ENCODE measurements at places on chromosomes 1 and 21.

- peak; percentile 33 for DNase-seq
These were observed 319.8 kb downstream of the HMCN1 start for GRCh38 chr1:186054003-186054402.

GRCh38 chr1:115980998-115981993 lies 5.0 kb downstream of the SLC22A15 start:
- DNase-seq = peak; percentile 56

DNA sequence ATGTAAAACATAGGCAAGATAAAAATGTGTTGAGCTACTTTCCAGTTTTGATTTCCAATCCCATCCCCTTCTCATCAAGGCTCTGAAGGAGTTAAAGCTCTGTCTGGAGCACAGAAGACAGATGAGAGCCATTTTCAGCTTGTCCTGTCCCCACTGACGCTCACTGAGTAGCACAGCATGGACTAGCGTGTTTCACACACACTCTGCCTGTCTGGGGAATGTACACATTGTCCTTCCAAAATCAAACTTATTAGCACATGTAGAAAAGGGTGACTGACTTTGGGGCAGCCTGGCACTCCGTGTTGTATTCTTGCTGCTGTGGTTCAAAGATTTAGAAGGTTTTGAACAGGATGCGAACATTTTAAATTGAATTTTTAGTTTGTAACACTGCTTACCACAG lies 139.2 kb downstream of the NEK7 start:
- DNase-seq = no peak

- DNase-seq = no peak
These were observed 33.0 kb downstream of the PTPN14 start for GRCh38 chr1:214518361-214518760.

- DNase-seq = peak; percentile 83
These were observed 2.2 kb downstream of the FBXO28 start for GRCh38 chr1:224116131-224116530.

GRCh38 chr1:178533121-178533946 lies 20.4 kb downstream of the TEX35 start:
- DNase-seq = no peak

DNA sequence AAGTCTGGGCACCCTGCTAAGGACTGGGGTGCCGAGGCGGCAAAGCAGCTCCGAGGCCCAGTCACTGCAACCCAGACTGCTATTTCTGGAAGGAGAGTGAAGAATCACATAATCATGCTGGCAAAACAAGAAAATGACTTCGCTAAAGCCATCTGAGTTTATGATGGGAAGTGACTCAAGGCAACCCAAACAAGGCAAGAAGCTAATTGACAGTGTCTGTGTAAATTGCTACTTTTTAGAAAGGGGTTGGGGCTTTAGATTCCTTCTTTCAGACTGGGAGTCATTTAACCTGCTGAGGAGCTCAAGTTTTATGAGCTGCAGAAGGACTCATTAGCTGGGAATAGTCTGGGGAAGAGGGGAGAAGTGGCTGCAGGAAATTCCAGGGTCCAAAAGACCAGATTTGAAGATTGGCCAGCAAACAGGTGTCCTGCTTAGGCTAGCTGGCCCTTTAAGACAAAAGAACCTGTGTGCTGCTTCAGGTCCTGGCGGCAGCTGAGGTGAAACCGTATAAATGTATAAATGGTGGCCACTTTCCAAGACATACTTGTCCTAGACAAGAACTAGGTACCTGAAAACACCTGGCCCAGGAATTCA lies 28.1 kb downstream of the TSHB start:
- no peak for DNase-seq

DNA sequence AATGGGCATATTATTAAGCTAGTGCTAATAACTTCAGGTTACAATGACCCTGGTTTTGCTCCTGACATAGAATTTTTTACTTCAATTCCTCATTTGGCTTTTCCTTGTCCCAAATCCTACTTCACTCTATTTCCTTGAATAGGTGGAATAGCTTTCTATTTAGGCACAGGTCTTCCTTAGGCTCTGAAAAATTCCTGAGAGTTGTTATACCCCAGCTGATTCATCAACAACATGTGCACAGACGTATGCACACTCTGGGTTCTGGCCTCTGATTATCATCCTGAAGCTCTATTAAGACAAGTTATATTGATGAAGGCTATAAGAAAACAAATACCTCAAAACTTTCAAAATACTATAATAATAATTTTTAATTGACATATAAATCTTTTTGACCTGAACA lies 172.4 kb downstream of the NTMT2 start:
- DNase-seq = no peak

- DNase-seq = no peak
These were observed 17.6 kb downstream of the HTR6 start for GRCh38 chr1:19682257-19682656.

DNA sequence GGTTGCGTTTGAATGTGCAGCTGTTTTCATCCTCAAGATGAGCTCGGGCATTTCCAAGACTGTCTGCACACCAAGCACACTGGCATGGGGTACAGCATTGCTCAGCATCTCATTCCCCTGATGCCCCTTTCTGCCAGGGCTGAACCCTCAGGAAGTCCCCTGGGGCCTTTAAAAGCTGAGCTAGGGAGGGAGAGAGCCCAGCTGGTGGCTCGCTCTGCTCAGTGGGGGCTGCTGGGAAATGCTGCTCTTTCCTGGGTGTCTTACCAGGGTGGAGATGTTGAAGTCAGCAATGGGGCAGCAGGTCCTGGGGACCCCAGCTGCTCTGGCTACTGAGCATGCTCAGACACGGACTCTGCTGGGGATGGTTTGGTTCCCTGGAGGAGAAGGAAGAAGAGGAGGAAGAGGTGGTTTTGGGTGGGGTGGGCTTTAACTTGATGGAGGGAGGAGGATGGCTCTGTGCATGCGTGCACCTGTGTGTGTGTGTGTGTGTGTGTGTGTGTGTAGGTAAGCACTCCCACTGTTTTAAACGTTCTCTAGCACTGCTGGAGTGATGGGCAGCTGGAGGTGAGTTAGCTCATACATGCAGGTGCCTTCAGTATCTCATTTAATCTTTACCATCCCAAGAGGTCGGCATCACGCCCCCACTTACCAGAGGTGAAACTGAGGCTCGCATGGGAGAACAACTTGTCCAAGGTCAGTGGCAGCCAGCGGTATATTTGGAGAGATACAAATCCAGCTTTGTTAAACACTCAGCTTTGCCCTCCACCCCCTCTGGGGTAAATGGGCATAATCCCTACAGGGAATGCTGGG lies 40.9 kb downstream of the ACTL8 start:
- DNase-seq = no peak

DNA sequence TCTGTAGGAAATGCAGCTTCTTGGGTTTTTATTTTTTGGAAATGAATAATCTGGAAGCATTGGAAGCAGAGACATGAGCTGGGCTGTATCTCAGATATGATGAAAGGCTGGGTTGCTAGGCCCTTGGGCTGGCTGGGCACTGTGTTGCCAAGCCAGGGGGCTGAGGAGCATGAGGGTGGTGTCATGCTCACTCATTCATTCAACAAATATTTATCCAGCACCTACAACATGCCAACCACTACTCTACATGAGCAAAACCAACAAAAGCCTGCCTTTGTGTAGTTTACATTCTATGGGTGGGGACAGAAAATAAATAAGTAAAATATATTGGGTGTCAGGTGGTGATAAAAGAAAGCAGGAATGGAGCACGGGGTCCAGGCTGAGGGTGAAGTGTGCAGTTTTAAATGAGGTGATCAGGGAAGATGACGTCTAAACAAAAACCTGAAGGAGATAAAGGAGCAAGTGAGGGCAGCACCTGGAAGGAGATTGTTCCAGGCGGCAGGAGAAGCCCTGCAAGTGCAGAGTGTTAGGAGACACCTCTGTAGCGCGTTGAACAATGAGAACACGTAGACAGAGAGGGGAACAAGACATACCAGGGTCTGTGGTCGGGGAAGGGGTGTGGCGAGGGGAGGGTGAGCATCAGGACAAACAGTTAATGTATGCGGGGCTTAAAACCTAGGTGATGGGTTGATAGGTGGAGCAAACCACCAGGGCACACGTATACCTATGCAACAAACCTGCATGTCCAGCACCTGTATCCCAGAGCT lies 10.9 kb downstream of the TAGLN2 start:
- no peak for DNase-seq

DNA sequence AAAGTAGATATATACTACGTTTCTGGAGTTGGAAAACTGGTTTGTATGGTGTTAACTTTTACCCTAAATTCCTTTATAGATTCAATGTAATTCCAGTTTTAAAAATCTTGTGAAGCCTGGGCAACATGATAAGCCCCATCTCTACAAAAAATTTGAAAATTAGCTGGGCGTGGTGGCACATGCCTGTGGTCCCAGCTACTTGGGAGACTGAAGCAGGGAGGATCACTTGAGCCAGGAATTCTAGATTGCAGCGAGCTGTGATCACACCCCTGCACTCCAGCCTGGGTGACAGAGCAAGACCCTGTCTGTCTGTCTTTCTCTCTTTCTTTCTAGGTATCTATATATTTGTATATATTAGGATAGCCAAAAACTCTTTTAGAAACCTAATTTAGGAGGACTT lies 141.9 kb downstream of the CLEC20A start:
- no peak for DNase-seq

- DNase-seq = no peak
These were observed 32.1 kb downstream of the TGFB2 start for GRCh38 chr1:218377143-218377660.

DNA sequence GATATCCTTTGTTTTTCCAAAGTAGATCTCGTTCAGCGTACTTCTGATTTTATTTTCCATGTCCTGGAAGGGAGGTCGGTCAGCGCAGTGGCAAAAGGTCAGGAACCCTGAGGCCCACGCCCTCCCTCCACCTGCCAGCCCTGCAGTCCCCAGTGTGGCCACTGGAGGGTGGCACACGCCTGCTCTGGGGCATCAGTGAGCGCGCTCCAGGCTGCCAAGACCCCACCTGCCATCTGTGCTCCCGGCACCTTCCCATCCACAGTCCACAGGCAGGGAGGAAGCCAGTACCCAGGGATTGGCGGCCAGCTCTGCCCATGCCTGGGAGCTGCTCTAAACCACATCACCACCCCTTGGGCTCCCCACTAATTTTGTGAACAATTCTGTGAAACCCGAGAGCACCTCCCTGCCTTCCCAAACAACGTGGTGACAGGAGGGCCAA lies 32.3 kb downstream of the SLC66A1 start:
- peak; percentile 42 for DNase-seq

DNA sequence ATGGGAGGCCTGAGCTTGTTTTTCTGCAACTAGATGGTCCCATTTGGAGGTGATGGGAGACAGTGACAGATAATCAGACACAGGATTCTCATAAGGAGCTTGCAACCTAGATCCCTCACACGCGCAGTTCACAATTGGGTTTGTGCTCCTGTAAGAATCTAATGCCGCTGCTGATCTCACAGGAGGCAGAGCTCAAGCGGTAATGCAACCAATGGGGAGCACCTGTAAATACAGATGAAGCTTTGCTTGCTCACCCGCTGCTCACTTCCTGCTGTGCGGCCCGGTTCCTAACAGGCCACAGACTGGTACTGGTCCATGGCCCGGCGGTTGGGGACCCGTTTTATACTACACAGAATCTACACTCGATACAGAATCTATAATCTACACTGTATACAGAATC lies 52.6 kb upstream of the B3GALNT2 start:
- no peak for DNase-seq

GRCh38 chr1:118878661-118879060 lies 109.5 kb downstream of the TBX15 start:
- no peak for DNase-seq

DNA sequence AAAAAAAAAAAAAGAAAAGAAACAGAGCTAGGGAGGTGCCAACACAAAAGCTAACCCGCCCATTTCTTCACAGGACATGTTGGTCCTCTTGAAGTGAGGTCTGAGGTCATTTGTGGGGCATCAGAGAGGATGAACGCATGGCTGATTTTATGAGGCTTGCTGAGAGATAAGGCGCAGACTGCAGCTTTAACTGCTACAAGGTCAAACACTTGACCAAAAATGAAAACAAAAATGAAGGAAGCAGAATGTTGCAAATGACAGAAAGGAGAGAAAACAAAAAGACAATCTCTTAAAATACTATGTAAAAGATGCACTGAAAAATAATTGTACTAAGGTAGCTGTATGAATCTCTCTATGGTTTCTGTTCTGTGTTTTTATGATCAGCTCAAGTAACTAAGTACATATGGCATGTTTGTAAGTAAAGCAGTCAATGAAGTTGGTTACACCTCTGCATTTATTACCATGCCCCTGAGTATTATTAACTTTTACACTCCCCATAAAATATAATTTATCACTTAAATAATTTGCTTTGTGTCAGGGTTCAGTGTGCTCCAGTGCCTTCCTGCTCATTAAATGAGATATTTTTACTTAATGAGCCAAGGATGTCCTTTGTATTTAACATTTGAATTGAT lies 249.1 kb upstream of the NR5A2 start:
- no peak for DNase-seq

DNA sequence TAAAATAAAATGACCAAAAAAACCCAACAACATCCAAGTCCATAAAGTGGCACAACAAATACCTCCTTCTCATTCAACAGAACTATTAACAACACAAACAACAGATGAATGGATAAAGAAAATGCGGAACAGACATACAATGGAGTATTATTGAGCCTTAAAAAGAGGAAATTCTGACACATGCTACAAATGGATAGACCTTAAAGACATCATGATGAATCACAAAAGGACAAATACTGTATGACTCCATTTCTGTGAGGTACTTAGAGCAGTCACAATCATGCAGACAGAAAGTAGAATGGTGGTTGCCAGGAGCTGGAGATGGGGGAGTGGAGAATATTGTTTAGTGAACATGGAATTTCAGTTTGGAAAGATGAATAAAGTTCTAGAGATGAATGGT lies 42.6 kb downstream of the EYA3 start:
- DNase-seq = no peak

DNA sequence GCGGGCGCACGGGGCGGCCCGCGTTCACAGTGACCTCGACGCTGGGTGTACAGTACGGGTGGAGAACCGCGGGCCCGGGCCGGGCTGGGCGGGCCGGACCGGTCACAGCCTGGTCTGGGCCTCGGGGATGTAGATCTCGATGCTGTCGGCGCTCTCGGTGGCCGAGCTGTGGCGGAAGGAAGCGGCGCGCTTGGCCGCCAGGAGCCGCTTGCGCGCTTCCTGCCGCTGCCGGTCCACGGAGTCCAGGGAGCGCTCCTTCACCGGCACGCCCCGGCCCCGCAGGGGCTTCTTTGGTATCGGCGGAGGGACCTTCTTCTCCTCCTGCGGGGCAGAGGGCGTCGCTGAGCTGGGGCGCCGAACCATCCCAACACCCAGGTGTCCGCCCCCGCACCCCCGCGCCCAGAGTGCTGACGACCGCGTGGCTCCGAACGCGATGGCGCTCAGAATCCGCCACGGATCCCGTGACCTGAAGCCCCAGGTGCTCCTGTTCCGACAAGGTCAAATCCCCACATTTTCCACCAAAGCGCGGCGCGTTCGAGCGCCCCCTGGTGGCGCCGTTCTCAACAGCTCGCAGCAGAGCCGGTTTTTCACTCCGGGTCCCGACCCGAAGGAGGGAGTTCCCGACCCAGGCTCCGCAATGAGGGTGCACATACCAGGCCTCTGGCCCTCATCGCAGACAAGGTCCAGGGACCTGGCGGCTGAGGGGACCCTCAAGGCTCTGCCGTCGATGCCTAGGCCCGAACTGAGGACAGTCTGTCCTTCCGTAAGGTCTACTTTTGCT lies 6.6 kb upstream of the SMIM12 start:
- peak; percentile 56 for DNase-seq

GRCh38 chr1:11450310-11450709 lies 28.6 kb upstream of the DISP3 start:
- no peak for DNase-seq

- peak; percentile 51 for DNase-seq
These were observed 44.9 kb downstream of the EVA1C start for GRCh38 chr21:32457360-32457840.

GRCh38 chr1:46535063-46535462 lies 16.4 kb downstream of the KNCN start:
- peak; percentile 66 for DNase-seq

GRCh38 chr1:112579801-112580510 lies 39.0 kb downstream of the ST7L start:
- DNase-seq = no peak

Measured in T47D (cell line).